ENCODE measurements at places on chromosomes 3 and 15.
A peak's percentile ranks its signal among the peaks of the same experiment; 100 is the strongest.

GRCh38 chr3:100234364-100234763 lies 26.4 kb upstream of the TBC1D23 start:
- no peak for DNase-seq

DNA sequence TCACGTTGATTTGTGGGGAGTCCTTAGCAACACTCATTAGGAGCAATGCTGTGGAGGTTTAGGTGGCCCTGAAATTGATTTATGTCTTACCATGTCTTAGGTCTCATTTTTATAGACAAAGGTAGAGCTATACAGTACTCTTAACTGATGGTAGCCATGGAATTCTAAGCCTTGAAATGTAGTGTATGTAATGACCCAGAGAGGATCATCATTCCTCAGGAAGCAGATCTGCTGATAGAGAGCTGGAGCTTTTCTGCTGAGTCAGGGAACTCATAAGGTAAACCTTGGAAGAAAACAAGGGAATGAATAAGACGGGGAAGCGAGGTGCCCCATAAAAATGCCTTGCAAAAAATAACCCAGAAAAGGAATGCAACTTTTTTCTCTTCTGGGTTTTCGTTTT lies 34.0 kb upstream of the ZNF639 start:
- no peak for DNase-seq

DNA sequence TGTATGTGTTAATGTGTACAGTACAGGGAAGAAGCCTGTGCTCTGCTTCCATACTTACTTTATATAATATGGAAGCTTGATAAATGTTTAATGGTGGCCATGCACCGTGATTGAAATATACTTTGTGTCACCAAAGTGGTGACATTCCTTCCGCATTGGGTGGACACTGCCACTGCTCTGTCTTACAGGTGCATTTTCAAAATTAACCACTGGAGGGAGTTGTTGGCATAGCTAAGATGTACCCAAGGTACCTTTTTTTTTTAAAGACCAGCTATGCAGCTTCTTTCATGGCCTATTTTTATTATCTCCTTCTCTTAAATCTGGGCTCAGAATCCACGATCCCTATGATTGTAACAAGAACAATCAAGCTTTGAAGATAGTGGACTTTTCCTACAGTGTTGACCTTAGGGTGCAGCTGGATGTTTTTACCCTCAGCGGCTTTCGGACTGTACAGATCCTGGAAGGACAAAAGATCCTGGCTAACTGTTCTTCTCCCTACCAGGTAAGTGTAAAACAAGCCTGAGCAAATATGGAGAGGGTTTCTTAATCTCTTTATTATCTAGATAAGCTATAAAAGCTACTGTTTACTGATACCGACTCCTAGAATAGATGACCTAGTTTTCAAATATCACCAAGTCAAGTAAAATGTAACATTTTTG lies 21.6 kb upstream of the PAK6 start:
- peak; percentile 70 for DNase-seq

DNA sequence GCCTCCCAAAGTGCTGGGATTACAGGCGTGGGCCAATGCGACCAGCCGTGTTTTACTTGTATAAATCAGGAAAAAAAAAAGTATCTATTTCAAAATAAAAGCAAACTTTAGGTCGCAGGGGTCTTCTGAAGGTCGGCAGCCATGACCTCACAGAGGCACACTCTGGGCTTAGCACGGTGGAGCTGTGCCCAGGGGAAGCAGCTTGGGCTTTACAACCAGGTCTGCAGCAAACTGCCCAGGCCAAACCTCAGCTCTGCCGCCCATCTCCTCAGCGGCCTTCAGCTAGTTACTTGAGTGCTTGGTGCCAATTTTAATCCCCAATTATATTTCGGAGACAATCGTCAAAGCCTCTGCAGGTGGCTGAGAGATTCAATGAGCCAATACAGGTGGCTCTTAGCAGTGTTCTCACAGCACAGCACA lies 30.1 kb downstream of the ZDHHC19 start:
- DNase-seq: no peak

- no peak for DNase-seq
Measured at GRCh38 chr3:107627962-107628542, 105.3 kb downstream of the BBX start.

GRCh38 chr3:145133281-145133680 lies 1027.7 kb downstream of the PLOD2 start:
- no peak for DNase-seq

GRCh38 chr15:90957031-90957790 lies 2.5 kb downstream of the RCCD1 start:
- DNase-seq: peak; percentile 42

DNA sequence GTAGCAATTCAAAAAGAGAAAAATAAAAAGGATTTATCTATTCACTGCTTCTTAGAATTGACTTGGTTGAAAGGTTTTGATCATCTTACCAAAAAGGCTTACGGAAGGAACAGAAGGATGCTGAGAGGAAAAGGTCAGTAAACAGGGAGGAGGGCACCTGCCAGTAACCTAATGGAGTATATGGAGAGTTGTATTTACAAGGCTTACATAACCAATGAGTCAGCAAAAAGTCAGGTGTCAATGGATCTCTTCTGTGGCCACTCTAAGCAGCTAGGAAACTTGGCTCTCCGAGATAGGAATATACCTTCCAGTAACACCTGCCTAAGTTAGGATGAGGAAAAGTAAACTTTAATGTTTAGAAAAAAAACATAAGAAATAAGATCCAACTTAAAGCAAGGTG lies 80.5 kb upstream of the PLXND1 start:
- DNase-seq: peak; percentile 56

DNA sequence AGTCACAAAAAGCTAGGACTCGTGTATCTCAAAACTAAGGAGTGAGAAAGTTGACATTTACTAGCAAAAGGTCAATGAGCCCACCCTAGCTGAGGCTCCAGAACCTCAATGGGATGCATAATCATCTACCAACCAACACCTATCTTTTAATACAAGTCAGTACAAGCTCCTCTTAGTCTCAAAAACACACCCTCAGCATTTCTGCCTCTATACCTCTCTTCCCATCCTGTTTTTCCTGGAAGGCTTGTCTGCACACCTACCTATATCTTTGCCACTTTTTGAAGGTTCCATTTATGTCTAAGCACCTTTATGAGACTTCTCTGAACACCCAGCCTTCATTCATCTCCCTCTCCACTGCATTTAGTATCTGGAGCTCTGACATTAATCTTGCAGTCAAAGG lies 10.0 kb downstream of the WWTR1 start:
- no peak for DNase-seq

DNA sequence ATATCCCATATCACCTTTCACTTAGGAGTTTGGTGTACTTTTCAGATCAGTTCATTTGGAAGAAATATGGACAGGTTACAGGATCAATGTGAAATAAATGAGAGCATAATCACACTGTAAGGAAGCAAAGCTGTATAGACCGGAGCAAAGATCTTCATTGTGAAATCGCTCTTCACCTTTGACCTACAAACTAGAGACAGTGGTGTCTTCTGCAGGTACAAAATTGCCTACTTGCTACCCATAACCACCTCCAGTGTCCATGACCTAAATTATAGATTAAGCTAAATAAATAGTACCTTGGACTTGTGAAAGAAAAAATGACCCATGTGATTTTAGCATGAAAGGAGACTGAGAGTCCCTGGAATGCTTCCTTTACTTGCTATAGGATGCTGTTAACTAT lies 379.5 kb upstream of the SUCLG2 start:
- no peak for DNase-seq

GRCh38 chr3:146390957-146391356 lies 78.4 kb downstream of the PLSCR2 start:
- no peak for DNase-seq

DNA sequence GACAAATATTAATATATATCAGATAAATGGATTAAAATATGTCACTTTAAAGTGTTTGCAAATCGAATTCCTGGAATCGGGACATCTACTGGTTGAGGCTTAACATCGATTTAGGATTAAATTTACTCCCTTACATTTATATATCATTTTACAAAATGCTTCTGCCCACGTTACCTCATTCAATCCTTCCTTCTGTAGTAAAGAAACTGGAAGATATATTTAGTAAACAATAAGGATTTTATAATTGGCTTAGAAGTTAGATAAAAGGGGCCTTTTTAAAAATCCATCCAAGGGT lies 1.3 kb downstream of the CLPX start:
- DNase-seq: no peak

GRCh38 chr3:65742914-65743313 lies 295.8 kb downstream of the MAGI1 start:
- no peak for DNase-seq

DNA sequence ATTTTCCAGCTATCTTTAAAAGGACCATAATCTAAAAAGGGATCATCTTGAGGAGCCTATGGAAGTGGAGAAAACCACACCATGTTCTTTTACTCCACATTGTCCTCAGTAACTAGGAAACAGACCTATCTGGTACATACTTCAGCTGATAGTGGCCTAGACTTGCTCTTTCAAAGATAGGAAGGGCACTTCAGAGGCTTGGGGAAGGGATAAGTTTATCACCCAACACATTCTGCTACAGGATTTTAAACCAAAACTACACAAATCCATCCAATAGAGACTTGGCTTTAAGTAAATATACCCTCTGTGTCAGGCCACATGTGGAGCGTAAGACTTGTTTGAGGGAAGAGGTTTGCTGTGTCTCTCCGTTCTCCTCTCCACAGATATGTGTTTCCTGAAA lies 35.4 kb downstream of the CP start:
- no peak for DNase-seq

GRCh38 chr3:172513488-172513887 lies 9.7 kb downstream of the TNFSF10 start:
- DNase-seq: no peak

Data from midbrain (tissue), 1 donor.